Fibroblast of lung (primary cell): ENCODE measurements at places on chromosomes 12 and 14.

DNA sequence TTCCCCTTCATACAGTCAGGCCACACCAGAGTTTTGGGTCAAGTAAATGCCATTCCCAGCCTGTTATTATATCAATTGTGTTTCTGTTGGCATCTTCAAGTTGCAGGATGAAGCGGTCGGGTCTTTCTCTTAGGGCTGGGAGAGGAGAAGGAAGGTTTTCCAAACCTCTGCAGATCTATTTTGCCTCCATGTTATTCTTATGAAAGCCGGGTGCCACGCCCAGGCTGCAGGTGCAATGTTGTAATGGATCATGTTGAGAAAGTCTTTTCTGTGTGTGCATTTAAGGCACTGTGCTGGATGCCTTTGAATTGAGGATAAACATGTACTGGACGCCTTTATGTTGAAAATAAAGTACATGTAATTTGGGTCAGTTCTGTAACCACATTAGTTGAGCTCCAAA, 164.4 kb upstream of the HIF1A start:
- DNase-seq = no peak
- H3K36me3 ChIP-seq = no peaks in the 10 kb centered on the region
- peaks cover 14% of the 10 kb centered on the region for H3K4me1 ChIP-seq
- no peak overlapping the region for H3K4me3 ChIP-seq
- H3K27me3 ChIP-seq = no peaks in the 10 kb centered on the region

DNA sequence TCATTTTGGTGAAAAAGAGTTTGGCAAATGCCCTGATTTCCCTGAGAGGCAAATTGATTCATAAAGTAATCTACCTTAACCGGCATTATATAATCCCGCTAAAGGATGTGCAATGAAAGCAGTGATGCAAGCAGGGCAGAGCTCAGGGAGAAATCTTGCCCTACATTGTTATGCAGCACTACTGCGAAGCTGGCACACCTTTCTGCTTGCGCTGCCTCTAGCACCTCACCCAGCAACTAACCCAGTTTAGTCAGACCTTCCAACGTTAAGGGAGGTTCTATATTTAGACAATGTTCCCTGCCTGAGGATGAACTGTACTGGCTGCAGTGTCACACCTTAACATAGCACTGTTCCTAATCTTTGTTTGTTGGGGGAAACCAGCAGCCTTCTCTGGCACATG, 60.8 kb upstream of the CCDC196 start:
- DNase-seq = no peak
- H3K27me3 ChIP-seq = no peaks in the 10 kb centered on the region
- H3K4me1 ChIP-seq = no peaks in the 10 kb centered on the region
- H3K36me3 ChIP-seq = no peaks in the 10 kb centered on the region
- no peak overlapping the region for H3K4me3 ChIP-seq

DNA sequence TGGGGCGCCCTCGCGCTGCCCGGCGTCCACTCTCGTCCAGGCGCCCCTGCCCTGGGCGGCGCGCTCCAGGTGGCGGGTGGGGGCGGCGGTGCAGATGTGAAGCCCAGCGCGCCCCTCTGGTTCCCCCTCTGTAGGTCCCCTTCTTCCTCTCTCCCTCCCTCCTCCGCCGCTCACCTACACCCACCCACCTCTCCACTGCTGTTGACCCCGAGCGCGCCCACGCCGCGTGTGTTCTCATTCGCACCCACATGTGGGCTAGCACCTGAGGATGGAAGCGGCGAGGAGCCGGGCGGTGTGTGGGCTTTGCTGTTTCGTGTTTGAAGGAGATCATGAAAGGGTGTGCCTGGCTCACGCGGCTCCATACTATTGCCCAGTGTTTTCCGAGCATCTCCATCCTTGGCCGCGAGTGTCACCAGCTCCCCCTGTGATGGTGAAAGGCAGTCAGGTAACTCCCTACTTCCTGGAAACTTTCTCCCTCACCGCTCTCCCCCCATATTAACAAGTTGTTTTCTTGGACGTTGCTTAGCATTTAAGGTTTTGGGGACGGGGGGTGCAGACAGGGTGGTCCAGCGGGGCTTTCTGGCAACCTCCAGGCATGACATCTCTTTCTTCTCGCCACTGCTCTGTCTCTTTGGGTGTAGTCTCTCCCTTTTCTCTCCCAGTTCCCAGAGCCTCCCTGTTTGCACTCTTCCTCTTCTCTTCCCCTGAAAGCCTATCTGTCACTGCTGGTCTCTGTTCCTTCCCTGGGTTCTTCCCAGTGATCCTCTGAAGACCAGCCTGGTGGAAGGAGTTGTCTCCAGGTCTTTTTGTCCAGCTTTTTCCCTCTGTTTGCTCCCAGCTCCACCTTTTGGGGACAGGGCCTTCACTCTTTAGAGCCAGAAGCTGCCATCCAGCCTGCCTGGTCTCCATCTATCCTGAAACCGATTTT, 1.6 kb downstream of the CACNA1C start:
- no peak overlapping the region for H3K27ac ChIP-seq
- H3K4me3 ChIP-seq = peak overlapping the region; percentile 70
- H3K36me3 ChIP-seq = no peaks in the 10 kb centered on the region
- H3K27me3 ChIP-seq = peaks cover 6% of the 10 kb centered on the region
- DNase-seq = no peak

- H3K4me3 ChIP-seq = no peak overlapping the region
- H3K4me1 ChIP-seq = peaks cover 4% of the 10 kb centered on the region
- no peaks in the 10 kb centered on the region for H3K27me3 ChIP-seq
- no peak for DNase-seq
- H3K36me3 ChIP-seq = no peaks in the 10 kb centered on the region
Measured at GRCh38 chr12:45986641-45987339, 3.6 kb downstream of the SCAF11 start.

- no peaks in the 10 kb centered on the region for H3K27me3 ChIP-seq
- DNase-seq = no peak
- no peak overlapping the region for H3K27ac ChIP-seq
- H3K36me3 ChIP-seq = no peaks in the 10 kb centered on the region
Measured at GRCh38 chr14:83713732-83714131, 1816.2 kb upstream of the FLRT2 start.

GRCh38 chr14:99467336-99468078, 13.2 kb downstream of the SETD3 start:
- no peaks in the 10 kb centered on the region for H3K4me1 ChIP-seq
- no peaks in the 10 kb centered on the region for H3K27me3 ChIP-seq
- no peak overlapping the region for H3K4me3 ChIP-seq
- no peak for DNase-seq
- no peaks in the 10 kb centered on the region for H3K36me3 ChIP-seq
- H3K27ac ChIP-seq = no peak overlapping the region

DNA sequence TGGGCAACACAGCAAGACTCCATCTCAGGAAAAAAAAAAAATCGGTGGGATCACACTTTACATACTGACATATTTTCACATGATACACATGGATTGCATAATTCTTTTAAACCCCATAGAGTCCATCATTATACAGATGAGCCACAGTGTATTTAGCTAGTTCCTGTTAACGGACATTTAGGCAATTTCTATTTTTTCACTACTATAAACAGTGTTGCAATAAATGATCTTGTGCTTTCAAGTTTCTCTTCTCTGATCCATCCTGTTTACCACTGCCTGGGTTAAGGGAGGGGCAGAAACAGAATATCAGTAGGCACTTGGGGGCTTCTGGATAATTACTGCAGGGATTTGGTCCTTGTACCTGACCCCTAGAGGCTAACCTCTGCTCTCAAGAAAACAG, 43.4 kb upstream of the SPTLC2 start:
- H3K36me3 ChIP-seq = no peaks in the 10 kb centered on the region
- H3K4me1 ChIP-seq = no peaks in the 10 kb centered on the region
- peak; percentile 14 for DNase-seq
- no peak overlapping the region for H3K27ac ChIP-seq
- no peaks in the 10 kb centered on the region for H3K27me3 ChIP-seq

DNA sequence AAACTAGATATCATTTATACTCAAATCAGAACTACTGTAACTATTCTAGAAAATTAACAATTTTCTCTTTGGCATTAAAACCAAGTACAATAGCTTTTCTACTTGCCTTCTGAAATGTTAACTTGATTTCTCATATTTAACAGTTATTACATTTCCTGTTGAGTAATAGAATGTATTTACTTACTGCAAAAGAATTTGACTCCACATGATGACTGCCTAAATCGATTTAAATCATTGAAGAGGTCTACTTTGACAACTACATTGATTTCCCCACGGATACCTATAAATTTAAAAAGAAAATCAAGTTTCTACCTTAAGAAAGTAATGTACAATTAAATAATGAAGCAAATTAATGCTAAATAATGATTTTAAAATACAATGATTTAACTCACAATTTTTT, 18.9 kb downstream of the C2CD5 start:
- peaks cover 11% of the 10 kb centered on the region for H3K4me1 ChIP-seq
- H3K27me3 ChIP-seq = no peaks in the 10 kb centered on the region
- no peak overlapping the region for H3K4me3 ChIP-seq
- H3K36me3 ChIP-seq = peaks cover 5% of the 10 kb centered on the region
- no peak overlapping the region for H3K27ac ChIP-seq
- DNase-seq = peak; percentile 25

- H3K27ac ChIP-seq = no peak overlapping the region
- no peak overlapping the region for H3K4me3 ChIP-seq
Measured at GRCh38 chr12:66092559-66093269, 37.8 kb downstream of the LLPH start.

DNA sequence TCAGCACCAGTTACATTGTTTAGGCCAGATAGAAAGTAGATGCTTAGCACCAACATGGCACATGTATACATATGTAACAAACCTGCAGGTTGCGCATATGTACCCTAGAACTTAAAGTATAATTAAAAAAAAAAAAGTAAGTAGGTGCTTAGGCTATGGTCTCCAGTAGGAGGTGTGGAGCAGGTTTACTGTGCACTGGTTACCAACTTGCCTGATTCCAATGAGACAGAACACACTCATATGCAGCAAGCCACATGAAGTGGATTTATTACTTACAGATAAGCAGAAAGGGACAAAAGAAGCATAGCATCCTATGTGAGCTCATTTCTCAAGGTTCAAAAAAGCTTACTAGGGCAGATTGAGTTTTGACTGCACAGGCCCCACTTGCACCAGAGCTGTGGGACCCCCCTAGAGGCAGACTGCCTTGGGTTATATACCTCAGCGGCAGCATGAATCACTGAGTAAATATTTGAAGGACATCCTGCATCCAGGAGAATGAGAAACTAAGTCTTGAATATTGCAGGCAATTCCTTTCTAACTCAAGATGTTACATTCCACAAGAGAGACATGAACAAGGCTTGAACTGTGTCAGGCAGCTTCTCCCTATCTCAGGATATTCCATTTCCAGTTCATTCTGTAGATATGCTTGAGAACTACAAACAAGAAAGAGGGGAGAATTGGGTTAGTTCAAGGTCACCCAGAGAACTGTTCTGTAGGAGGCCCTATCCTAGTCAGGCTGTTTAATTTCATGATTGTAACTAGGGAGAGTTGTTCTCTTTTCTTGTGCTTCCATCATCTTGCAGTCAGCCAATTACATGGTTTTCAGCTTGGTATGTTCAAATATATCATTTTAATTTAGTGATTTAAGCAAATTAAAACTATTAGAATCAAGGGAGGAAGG, 30.1 kb downstream of the LRFN5 start:
- H3K36me3 ChIP-seq = no peaks in the 10 kb centered on the region
- no peak overlapping the region for H3K4me3 ChIP-seq
- no peaks in the 10 kb centered on the region for H3K4me1 ChIP-seq
- H3K27ac ChIP-seq = no peak overlapping the region

DNA sequence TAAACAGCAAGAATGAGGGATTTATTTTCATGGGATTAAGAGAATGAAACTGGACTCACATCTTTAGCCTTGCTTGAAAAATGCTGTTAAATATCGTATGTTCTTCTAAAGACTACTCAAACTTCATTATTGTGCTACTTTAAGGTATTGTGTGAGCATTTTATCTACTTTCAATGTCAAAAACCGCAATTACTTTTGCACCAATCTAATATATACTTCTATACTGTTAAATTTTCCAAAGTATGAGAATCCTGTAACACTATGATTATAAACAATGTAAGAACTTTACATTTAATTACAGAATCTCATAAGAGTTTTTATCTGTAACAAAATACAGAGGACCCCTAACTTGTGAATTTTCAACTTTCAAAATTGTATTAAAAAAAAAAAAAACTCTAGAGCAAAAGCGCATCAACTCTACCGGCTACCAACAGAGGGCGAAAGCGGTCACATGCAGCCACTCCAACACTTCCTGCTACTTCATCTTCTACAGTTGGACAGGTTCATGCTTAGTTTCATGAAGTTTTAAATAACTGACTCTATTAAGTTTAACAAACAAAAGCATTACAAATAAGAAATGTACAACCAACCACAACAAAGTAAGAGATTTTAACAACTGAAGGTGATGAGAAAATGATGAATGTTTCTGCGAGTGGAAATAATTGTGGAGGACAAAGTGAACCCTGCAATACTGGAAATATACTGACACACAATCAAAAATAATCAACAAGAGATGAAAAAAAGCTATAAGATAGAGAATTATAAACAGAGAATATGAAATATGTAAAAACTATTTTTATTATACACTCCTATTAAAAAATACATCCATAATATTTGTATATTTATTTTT, 210.9 kb downstream of the MED13L start:
- no peak overlapping the region for H3K27ac ChIP-seq
- no peak overlapping the region for H3K4me3 ChIP-seq
- H3K4me1 ChIP-seq = peaks cover 3% of the 10 kb centered on the region
- no peaks in the 10 kb centered on the region for H3K27me3 ChIP-seq
- H3K36me3 ChIP-seq = no peaks in the 10 kb centered on the region
- DNase-seq = peak; percentile 37

DNA sequence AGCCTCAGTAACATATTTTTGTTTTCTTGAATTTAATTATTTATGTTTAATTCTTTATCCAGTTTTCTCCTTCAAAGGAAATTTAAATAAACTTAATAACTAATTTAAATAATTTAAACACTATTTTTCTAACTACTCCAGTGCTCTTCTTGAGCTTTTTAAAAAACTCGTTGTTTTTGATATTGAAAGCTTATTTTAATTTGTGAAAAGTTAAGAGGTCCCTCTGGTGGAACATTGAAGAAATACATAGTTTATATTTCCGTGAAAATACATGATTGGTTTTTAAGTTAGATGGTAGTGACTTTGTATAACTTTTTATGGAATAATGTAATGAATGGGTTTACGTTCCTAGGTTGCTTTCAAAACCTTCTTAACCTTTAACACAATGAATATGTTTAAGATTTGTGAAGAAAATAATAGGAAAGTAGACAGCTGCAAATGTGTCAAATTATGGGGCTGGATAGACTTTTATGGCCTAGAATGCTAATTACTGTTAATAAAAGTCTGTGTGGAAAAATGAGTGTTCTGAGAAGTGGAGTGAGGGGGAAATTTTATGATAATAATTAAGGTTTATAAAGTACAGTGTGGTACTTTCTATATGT, 45.9 kb upstream of the MSRB3 start:
- no peaks in the 10 kb centered on the region for H3K4me1 ChIP-seq
- H3K27me3 ChIP-seq = no peaks in the 10 kb centered on the region
- no peak overlapping the region for H3K4me3 ChIP-seq
- H3K36me3 ChIP-seq = no peaks in the 10 kb centered on the region

- no peaks in the 10 kb centered on the region for H3K27me3 ChIP-seq
- no peak for DNase-seq
- H3K4me3 ChIP-seq = no peak overlapping the region
- no peaks in the 10 kb centered on the region for H3K36me3 ChIP-seq
Measured at GRCh38 chr14:56170877-56171422, 52.7 kb downstream of the PELI2 start.

- no peaks in the 10 kb centered on the region for H3K27me3 ChIP-seq
- peaks cover 9% of the 10 kb centered on the region for H3K4me1 ChIP-seq
- H3K27ac ChIP-seq = peak overlapping the region; percentile 87
- H3K4me3 ChIP-seq = no peak overlapping the region
- peaks cover 1% of the 10 kb centered on the region for H3K36me3 ChIP-seq
- DNase-seq = peak; percentile 100
Measured at GRCh38 chr12:22275843-22276242, 58.7 kb downstream of the ST8SIA1 start.
